ENCODE measurements at places on chromosomes 11 and 22.

DNA sequence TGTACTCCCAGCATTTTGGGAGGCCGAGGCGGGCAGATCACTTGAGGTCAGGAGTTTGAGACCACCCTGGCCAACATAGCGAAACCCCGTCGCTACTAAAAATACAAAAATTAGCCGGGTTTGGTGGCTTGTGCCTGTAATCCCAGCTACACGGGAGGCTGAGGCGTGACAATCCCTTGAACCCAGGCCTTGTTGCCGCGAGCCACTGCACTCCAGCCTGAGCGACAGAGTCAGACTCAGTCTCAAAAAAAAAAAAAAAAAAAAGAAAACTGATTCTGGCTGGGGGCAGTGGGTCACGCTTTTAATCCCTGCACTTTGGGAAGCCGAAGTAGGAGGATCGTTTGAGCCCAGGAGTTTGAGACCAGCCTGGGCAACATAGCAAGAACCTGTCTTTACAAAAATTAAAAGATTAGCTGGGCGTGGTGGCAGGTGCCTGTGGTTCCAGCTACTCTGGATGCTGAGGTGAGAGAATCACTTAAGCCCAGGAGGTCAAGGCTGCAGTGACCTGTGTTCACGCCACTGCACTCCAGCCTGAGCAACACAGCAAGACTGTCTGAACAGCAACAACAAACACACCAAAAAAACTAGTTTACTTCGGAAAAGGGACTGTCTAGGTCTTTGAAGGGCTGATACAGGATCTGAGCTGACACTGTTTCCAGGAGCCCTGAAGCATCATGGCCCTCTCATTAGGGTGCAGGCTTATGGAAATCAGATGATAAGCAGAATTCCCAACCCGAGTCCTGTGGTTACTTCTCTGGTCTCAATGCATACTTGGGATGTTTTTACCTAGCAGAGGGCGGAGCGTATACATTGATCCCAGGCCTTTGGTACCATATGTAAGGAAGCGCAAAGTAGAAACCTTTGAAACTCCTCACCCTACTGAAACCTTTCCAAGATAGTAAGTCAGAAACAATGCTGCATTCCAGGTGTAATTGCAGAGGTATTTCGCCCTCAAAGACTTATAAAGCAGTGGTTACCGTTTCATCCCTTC lies 1.8 kb upstream of the CHKB start:
- no peak for DNase-seq

DNA sequence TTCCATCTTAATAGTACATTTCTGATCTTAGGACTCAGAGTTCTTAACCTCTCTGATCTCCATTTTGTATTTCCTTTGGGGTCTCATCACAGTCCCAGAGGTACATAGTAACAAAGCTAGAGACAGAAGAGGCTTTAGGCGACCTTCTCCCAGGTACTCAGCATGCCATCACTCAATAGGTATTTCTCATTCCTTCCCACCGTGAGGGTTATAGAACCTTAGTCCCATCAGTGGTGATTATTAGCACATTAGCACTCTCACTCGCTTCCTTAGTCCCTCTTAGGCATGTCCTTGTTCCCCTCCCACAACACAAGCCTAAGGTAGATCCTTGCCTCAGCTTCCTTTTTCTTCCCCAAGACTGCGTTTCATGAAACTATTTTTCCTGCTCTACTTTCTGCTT lies 14.7 kb downstream of the SWAP70 start:
- DNase-seq: no peak

DNA sequence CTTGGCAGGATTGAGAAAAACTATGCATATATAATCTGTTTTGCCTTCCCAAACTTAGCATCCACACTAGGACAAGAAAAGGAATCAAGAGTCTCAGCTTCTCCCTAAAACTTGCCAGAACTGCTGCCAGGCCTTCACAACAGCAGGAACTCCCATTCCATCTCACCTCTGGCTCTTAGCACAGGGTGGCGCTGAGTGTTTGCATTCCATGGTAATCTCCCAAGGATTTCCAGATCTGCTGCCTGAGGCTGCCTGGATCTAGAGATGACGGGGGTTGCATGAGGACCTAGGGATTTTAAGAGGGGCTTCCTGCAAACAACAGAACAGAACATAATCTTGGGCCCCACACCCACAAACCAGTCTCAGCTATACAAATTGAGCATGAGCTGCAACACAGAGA lies 87.1 kb upstream of the OPCML start:
- no peak for DNase-seq

DNA sequence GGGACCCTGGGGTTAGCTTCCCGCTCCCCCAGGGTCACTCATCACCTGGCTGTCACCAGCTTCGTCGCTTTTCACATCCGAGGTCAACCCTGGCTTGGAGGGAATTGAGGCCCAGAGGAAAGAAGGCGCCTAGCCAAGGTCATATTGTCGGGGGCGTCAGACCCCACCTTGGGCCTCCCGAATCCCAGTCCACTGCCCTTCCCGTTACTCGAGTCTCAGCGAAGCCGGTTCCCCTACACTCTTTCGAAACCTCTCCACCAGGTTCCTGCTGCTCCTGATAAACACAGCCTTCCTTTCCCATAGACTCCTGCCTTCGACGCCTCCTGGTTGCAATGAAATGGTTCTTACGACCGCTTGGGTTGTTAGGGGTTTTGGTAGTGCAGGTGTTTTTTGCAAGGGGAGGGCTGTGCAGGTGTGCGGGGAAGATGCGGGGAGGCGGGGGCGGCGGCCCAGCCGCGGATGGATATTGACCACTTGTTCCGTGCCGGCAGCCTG lies 642 bp downstream of the NAA40 start:
- DNase-seq: peak; percentile 18

- DNase-seq: peak; percentile 82
Measured at GRCh38 chr22:43263645-43264514, 76.9 kb upstream of the TTLL12 start.

DNA sequence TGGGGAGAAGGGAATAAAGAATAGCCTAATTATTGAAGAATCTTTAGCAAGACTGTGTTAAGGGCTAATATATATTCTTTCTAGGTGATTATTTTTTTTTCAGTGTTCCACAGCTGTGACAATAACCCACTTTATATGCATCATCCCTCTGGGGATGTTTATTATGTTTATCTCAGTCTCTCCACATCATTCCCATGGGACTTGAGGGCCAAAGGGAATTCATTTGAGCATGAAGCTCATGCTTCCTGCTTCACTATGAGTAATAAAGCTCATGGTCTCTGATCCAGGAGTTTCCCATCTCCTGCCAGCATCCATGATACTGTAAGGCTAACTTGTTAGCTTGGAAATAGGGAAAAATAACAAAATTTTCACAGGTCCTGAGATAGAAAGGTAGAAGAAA lies 1888.4 kb downstream of the LRRC4C start:
- no peak for DNase-seq

- no peak for DNase-seq
Measured at GRCh38 chr22:42343531-42344081, 73.2 kb upstream of the TCF20 start.

DNA sequence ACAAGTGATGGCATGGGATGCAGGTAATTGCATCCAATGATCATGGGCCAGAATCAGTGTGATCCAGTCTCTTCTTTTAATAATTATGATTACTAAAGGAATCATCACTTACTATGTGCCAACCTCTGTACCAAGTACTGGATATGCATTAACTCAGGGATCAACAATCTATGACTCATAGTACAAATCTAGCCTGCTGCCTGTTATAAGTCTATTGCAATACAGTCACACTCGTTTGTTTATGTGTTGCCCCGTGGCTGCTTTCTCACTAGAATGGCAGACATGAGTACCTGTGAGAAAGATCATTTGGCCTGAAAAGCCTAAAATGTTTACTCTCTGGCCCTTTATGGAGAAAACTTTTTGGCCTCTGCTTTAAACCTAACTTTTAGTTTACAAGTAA lies 45.0 kb downstream of the OR6Q1 start:
- no peak for DNase-seq

DNA sequence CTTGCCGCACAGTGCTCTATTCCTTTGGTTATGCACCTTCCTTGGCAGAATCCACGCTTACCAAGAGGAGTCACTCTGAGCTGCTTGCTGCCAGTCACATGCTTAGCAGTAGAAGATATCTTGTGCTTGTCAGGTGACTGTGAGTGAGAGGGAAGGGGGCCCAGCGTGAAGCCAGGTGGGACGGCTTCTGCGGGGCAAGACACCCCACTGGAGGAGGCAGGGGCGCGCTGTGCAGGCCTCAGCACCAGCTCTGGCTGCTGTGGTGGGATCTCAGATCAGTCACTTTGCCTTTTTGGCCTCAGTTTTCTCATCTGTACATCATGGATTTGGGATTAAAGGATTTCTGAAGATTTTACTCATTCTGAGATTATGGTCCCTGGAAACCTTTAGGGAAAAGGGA lies 63.9 kb upstream of the B3GAT1 start:
- DNase-seq: no peak

- no peak for DNase-seq
Measured at GRCh38 chr11:2522631-2523255, 77.9 kb downstream of the KCNQ1 start.

DNA sequence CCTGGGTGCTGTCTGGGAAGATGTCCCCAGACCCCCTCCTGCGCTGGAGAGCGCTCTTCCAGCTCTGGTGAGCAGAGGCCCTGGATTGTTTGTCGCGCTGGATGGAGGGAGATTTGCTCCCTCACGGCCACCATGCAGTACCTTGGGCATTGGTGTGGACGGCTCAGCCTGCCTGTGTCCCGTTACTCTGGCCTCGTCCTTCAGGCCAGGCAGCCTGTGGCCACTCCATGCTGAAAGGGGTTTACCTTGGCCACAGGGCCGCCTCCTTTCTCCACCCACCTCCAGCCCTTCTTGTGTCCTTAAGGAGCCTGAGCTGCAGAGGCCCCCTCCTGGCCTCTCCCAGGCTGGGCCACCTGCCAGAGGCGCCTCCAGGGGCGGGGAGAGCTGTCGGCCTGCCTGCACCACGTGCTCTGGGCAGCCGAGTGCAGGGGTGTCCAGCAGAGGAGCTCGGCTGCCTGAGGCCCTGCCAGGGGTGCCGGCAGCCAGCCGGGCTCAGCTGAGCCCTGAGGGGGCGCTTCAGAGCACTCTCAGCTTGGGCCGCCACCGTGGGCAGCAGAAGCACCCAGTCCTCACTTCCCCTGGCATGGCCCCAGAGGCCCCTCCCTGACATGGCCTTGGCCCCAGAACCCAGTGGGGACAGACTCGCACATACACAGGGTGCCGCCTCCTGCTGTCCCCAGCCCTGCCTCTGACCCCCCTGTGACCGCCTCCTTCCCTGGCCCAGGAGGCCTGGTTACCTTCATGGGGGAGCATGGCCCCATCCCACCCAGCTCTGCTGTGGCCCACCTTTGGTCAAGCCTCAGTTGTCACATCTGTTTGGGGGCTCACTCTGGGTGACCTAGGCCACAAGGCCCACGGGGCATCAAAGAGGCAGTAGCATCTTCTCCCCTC lies 3.4 kb downstream of the CCND1 start:
- DNase-seq: no peak

- no peak for DNase-seq
Measured at GRCh38 chr22:50626850-50627641, 906 bp downstream of the ARSA start.

DNA sequence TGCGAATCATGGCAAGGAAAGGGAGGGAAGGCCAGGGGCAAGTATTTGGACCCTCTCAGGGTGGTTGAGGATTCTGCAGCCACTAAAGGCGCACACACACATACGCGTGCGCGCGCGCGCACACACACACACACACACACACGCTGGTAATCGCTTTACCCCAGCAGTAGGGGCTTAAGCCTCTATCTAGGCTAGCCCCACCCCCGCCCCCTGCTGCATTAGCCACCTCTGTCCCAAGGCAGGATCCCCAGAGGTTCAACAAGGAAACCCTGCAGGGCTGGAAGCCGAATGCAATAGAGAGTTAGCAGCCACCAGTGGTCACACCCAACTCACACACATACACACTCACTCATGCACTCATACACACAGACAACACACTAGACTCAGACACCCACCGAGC lies 28.6 kb upstream of the ELFN2 start:
- DNase-seq: no peak

GRCh38 chr11:21428796-21429195 lies 759.4 kb downstream of the NELL1 start:
- DNase-seq: no peak

Measured in CD4-positive, alpha-beta T cell treated with Interleukin-4 for 1 hour (primary cell).